Hepatocyte (in vitro differentiated cells): ENCODE measurements at places on chromosomes 2 and 18. TPM values are rescaled to one million over a fixed set of nuclear protein-coding genes. Genes with fewer than 3 reads are reported as not detected.

The CCT4 gene
- total RNA-seq, result 107 and 115 TPM in 2 replicates

The IL1RL1 gene
- 13.1 and 15.6 TPM in 2 replicates for total RNA-seq

The TMEM163 gene
- 0.40 and 1.1 TPM in 2 replicates for total RNA-seq

The ALK gene
- total RNA-seq, result 0.20 and 0.27 TPM in 2 replicates

The PCARE gene
- total RNA-seq, result 0.04 and 2.2 TPM in 2 replicates

- H3K27ac ChIP-seq, result no peak overlapping the region
- no peaks in the 10 kb centered on the region for H3K36me3 ChIP-seq
- DNase-seq, result no peak
- H3K27me3 ChIP-seq, result no peaks in the 10 kb centered on the region
- no peak overlapping the region for H3K4me3 ChIP-seq
- peaks cover 4% of the 10 kb centered on the region for H3K4me1 ChIP-seq
Measured at GRCh38 chr2:156459720-156460119, 23.5 kb downstream of the GPD2 start.

GRCh38 chr2:46439582-46439981 is 39.8 kb upstream of the TMEM247 start:
- H3K27ac ChIP-seq, result no peak overlapping the region
- H3K4me1 ChIP-seq, result no peaks in the 10 kb centered on the region
- H3K27me3 ChIP-seq, result no peaks in the 10 kb centered on the region

- no peaks in the 10 kb centered on the region for H3K36me3 ChIP-seq
- DNase-seq, result no peak
- H3K4me3 ChIP-seq, result no peak overlapping the region
Measured at GRCh38 chr2:140654565-140654964, 1476.3 kb downstream of the LRP1B start.

DNA sequence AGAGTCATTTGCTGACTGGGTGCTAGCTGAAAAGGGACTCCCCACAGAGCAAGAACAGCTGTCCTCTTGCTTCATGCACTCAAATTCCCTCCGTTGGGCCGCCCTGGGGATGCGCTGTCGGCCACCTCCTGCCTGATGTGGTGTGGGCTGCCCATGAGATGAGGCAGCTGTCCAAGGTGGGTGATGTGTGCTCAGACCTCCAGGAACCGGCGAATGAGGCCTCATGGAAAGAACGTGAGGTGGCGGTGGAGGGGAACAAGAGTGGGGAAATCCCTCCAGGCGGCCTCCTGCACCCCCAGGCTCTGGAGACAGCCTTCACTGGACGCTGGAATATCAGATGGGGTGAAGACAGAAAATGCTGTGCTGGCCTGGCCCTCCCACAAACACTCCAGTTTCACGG is 79.8 kb downstream of the LONRF2 start:
- no peak overlapping the region for H3K4me3 ChIP-seq
- H3K27ac ChIP-seq, result no peak overlapping the region
- no peaks in the 10 kb centered on the region for H3K27me3 ChIP-seq

DNA sequence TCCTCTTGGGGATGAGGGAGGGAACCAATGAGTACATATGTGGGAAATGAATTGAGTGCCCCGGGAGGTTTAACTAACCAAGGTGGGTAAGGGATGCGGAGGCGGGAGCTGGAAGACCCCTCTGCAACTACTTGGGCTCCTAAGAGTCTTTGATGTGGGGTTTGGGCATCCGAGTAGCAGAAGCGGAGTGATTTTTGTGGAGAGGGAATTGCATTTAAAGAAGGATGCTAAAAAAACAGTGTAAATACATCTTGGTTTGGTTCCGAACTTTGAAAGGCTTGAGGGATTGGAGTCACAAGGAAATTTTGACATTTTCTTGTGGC is 215.7 kb downstream of the MCFD2 start:
- peak overlapping the region; percentile 89 for H3K27ac ChIP-seq
- H3K4me3 ChIP-seq, result peak overlapping the region; percentile 85
- no peaks in the 10 kb centered on the region for H3K36me3 ChIP-seq
- H3K4me1 ChIP-seq, result peaks cover 18% of the 10 kb centered on the region

DNA sequence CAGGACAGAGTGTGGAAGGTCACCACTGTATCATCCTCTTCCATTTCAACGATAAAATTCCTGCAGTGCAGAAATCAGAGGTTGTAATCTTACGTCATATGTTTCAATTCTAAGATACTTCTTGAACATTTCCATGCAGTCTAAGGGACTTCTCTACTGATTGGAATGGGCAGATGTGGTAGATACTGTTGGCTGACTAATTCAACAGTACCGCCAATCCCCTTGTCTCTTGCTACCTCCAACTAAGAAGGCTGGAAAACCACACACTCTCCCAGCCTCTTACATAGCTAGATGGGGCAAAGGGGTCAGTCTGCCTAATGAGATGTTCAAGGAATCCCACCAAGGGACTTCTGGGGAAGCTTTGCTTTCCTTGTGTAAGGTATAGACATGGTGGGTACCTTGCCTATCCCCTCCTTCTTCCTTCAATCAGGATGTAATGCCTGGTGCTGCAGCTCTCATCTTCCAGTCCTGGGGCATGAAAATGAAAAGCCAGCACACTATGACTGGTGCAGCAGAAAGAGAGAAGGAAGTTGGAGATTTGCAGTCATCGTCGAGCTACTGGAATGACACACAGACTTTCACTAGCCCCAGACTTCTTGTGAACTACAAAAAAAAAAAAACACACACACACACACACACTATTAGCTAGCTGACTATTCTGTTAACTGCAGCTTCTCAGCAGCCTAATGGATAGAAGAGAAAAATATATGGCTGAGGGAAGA is 84.1 kb downstream of the ALPK2 start:
- DNase-seq, result no peak
- peaks cover 20% of the 10 kb centered on the region for H3K4me1 ChIP-seq
- H3K27me3 ChIP-seq, result no peaks in the 10 kb centered on the region
- no peaks in the 10 kb centered on the region for H3K36me3 ChIP-seq

DNA sequence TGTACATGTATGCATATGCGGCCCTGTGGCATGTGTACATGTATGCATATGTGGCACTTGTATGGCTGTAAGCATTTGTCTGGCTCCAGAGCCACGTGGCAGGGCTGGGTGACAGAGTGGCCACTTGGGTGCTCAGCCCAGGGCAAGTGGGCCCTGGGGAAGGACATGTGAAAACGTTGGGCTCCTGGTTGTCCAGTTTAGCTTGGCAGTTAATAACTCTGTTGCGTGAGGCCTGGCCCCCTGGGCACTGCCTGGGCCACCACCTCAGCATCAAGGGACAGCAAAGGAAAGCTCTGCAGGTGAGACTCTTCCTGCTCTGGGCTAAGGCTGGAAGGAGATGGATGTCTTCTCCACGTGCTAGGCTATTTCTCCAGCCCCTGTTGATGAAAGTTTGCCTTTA is 119.9 kb downstream of the CTIF start:
- H3K27ac ChIP-seq, result no peak overlapping the region
- H3K4me3 ChIP-seq, result no peak overlapping the region
- H3K27me3 ChIP-seq, result no peaks in the 10 kb centered on the region
- H3K36me3 ChIP-seq, result no peaks in the 10 kb centered on the region
- H3K4me1 ChIP-seq, result peaks cover 17% of the 10 kb centered on the region

DNA sequence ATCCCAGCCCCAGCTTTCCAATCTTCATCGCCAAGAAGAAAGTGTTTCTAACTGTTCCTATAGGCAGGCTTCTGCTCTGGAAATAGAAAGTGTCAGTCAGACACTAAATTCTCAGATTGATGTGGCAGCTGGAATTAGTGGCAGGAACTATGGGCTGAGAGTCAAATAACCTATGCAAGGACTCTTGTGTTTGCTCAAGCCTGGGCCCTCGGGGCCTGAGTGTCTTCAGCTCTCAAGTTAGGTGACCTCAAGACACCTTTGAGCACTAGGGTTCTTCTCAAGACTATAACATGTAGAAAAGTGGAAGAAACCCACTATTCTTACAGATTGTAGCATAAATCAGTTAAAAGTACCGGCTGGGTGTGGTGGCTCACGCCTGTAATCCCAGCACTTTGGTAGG is 694.5 kb downstream of the RNF144A start:
- H3K4me3 ChIP-seq, result no peak overlapping the region
- no peak overlapping the region for H3K27ac ChIP-seq
- DNase-seq, result no peak
- no peaks in the 10 kb centered on the region for H3K4me1 ChIP-seq
- no peaks in the 10 kb centered on the region for H3K27me3 ChIP-seq

DNA sequence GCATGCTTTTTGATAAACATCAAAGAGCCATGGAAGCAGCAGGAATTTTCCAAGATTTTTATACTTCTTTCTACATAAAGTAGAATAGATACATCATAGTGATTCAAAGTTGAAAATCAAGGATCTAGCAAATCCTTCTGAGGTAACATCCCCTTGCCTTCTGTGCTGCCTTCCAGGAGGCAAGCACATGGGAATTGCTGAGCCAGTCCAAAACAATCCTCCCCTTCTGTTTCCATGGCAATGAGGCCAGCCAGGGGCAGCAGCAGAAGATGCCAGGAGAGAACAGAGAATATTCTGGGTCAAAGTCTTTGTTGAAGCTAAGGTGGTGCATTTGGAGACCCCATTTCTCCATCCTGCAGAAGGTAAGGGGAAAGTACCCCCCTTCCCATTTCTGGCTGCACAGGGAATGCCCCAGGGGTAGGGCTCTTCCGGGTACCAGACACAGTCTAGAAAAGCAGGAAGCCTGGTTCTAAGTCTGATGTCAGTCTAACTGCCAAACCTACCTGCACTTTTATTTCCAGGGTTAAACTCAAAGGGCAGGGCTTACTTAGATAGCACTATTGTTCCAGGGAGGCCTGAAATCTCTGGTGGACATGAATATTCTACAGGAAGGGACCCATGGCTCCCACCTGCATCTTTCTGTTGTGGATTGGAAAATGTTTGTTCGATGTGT is 22.1 kb downstream of the CENPA start:
- H3K4me3 ChIP-seq, result no peak overlapping the region
- no peaks in the 10 kb centered on the region for H3K27me3 ChIP-seq
- H3K36me3 ChIP-seq, result no peaks in the 10 kb centered on the region

- no peak overlapping the region for H3K4me3 ChIP-seq
- no peaks in the 10 kb centered on the region for H3K4me1 ChIP-seq
Measured at GRCh38 chr2:131519466-131519865, 8.2 kb upstream of the CCDC74A start.

DNA sequence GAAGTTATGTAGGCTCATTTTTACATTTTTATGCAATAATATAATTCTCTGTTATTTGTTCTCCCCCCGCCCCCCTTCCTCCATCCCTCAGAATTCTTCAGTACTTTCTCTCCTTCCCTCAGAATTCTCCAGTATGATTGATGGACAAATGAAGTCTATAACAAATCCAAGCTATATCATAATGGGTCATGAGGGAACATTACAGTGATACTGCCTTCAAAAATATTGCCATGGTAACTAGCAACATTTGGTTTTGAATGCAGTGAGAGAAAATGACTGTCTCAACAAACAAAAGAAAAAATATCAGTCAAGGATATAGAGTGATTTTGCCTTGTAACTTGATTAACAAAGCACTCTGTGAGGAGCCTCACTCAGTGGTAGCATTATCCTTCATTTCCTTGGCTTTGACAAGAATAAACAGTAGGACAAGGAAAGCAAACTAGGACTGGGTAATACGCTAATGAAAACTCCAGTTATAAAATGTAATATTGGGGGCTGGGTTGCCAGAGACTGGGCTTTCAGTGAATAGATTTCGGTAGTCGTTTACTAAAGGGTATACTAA is 392.9 kb upstream of the CRIM1 start:
- H3K4me1 ChIP-seq, result no peaks in the 10 kb centered on the region
- H3K27ac ChIP-seq, result no peak overlapping the region
- no peaks in the 10 kb centered on the region for H3K27me3 ChIP-seq
- no peak for DNase-seq
- no peak overlapping the region for H3K4me3 ChIP-seq

DNA sequence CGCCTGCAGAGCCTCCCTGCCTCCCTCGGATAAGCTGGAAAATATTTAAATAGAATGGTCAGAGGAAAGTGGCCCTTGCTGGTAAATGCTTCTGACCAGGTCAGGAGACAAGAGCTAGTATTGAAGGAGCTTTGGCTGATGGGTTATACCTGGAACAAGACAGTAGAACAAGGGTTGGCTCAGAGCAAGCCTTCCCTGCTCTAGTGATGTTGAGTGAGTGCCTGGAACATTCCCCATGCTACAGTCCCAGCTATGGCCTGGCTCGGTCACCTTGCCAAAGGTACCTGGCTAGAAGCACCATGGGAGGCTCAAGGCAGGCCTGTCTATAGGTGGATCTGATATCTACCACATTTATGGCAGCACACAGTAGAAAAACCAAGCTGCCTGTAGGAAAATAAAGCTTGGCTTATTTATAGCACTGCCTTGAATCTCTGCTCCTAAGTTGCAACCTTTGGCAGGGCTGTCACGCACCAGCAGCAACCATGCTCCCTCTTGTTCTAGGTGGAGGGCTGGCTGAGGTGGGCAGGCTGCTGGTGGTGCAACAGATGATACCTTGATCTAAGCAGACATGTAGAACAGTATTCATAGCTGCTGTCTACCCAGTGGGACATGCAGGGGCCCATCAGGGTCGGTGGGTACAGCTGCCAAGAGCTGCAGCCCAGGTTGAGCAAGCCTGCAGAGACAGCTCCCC is 66.7 kb upstream of the BCL2L11 start:
- peak; percentile 1 for DNase-seq
- H3K27ac ChIP-seq, result no peak overlapping the region
- no peaks in the 10 kb centered on the region for H3K27me3 ChIP-seq
- peaks cover 16% of the 10 kb centered on the region for H3K4me1 ChIP-seq
- no peak overlapping the region for H3K4me3 ChIP-seq

DNA sequence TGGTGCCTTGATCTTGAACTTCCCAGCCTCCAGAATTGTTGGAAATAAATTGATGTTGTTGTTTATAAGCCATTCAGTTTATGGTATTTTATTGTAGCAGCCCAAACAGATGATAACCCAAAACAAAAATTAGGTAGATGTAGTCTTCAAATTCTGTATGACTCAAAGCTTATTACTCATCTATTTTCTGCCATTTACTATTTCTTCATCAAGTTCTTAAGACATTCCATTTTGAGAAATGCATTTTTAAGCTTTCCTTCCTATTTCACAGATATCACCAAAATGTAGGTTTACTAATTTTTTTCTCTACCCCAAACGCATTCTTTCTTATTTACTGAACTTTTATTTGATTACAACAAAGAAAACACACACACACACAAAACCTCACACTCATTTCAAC is 148.2 kb downstream of the RND3 start:
- no peaks in the 10 kb centered on the region for H3K36me3 ChIP-seq
- no peaks in the 10 kb centered on the region for H3K4me1 ChIP-seq
- DNase-seq, result no peak
- no peak overlapping the region for H3K27ac ChIP-seq
- no peak overlapping the region for H3K4me3 ChIP-seq

GRCh38 chr18:36298126-36298741 is 721 bp downstream of the FHOD3 start:
- peaks cover 3% of the 10 kb centered on the region for H3K4me1 ChIP-seq
- no peaks in the 10 kb centered on the region for H3K36me3 ChIP-seq
- peak overlapping the region; percentile 83 for H3K4me3 ChIP-seq
- H3K27me3 ChIP-seq, result peaks cover 58% of the 10 kb centered on the region
- no peak for DNase-seq
- H3K27ac ChIP-seq, result no peak overlapping the region

DNA sequence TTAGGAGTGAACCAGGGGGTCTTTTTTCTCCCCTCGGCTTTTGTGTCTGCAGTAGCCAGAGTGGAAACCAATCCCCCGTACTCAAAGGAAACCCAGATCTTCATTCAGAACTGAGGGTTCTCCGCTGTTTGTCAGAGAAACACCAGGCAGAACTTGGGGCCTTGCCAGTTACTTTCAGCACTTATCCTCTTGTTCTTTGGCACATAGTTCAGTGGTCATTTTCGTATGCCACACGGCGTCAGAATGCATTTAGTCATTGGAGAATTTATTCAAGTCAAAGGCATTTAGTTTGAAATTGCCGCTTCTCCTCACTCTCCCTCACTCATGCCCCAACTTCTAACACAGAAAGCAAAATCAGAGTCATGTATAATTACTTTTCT is 102.9 kb downstream of the CABLES1 start:
- no peaks in the 10 kb centered on the region for H3K36me3 ChIP-seq
- no peaks in the 10 kb centered on the region for H3K27me3 ChIP-seq
- no peak for DNase-seq
- peaks cover 21% of the 10 kb centered on the region for H3K4me1 ChIP-seq
